ENCODE measurements at places on chromosomes 7 and 10.

- no peak for DNase-seq
These were observed 20.3 kb upstream of the UMAD1 start for GRCh38 chr7:7620236-7620635.

DNA sequence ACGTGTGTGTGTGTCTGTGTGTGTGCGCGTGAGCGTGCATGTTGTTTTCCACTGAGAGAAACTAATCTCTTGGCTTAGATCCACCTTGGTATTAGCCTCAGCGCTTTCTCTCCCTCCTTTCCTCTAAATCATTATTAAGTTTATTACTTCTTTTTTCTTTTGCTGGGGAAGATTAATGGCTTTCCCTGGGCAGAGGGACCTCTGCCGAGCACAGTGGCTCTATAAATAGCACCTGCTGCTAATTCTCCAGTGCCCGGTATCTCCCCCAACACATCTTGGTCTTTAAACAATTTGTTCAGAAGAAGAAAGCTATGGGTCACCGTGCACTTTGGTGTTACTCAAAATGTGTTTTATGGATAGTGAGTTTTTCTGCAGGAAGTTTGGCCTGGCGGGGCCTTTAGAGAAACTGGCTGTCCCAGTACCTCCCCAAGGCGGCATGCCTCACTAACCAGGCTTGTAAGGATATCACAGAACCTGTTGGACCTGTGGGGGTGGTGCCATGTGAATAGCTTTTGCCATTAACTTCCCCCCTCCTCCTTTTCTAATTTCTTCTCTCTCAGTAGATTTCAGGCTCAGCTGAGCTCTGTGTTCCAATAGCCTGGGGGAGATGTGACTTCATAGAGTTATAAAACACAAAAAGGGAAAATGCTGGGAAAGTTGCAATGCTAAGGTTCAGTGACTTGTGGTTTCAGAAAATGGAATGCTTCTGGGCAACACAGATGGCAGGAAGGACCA lies 70.1 kb upstream of the RAB11FIP2 start:
- peak; percentile 33 for DNase-seq

DNA sequence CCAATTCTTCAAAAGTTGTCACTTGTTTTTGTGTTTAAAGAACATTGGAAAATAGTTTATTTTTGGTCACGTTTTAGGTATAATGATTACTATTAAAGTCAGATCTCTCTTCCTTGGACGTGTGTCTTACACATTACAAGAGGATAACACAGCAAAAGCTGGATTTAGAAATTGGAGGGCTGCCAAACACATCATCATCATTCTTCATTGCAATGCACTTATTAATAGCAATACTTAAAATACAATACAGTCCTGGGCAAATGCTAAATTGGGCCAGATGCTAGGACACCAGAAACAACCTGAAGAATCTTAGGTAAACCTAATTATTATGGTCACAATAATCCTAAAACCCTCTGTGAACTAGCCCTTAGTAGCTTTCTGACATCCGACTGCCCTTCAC lies 303.6 kb downstream of the DGKB start:
- no peak for DNase-seq

DNA sequence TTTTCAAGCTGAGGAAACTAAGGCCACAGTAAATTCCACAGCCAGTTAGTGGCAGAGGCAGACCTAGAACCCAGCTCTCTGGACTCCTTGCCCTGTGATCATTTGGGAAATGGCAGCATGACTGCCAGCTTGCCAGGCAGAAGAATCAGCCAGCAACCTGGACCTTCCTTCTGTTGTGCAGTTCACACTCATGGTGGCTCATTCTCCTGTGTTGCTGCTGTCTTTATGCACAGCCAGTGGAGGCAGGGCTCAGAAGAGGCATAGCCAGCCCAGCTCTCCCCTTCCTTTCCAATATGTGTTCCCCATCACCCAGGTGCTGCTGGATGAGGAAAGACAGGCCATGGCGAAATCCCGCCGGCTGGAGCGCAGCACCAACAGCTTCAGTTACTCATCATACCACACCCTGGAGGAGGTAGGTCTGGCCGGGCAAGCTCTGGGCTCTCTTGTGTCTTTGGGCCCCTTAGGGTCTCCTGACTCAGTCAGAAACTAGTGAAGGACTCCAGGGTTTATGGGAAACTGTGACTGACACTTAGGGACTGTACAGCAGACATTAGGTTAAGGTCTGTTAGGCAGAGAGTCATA lies 14.8 kb downstream of the CPA5 start:
- DNase-seq, result no peak

DNA sequence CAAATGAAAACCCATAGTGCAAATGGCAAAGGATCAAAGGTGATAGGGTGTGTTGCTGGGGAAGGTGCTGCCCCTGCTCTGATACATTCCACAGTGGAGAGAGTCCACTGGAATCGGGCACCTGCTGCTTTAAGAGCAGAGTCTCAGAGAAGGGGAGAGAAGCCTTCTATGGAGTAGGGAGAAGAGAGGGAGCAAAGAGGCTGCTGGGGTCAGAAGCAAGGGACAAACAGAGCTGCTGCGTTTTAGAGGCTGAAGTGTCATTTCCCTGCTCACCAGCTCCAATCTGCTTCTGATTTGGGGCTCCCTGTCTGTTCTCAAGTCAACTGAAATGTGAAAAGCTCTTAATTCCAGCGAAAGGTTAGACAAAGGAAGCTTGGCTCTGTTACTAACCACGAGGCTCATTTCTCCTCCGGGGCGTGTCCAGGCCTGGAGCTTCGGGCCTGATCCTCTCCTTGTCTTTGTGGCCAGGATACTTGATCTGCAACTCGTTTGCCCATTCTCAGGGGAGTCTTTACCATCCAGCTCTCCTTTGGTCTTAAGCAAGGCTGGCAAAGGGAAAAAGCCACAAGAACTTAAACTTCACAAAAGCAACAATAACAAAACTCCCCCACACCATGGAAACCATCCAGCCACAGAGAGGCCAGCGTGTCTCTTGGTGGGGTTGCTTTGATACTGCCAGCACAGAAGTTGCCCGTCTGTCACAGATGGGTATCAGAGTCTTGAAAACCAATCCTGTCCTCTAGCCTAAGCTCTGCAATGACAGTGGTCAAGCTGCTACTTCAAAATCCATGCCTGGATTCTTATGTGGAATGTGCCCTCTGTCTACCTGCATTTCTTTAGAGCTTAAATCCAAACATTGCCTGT lies 692.6 kb downstream of the SUGCT start:
- DNase-seq, result no peak

DNA sequence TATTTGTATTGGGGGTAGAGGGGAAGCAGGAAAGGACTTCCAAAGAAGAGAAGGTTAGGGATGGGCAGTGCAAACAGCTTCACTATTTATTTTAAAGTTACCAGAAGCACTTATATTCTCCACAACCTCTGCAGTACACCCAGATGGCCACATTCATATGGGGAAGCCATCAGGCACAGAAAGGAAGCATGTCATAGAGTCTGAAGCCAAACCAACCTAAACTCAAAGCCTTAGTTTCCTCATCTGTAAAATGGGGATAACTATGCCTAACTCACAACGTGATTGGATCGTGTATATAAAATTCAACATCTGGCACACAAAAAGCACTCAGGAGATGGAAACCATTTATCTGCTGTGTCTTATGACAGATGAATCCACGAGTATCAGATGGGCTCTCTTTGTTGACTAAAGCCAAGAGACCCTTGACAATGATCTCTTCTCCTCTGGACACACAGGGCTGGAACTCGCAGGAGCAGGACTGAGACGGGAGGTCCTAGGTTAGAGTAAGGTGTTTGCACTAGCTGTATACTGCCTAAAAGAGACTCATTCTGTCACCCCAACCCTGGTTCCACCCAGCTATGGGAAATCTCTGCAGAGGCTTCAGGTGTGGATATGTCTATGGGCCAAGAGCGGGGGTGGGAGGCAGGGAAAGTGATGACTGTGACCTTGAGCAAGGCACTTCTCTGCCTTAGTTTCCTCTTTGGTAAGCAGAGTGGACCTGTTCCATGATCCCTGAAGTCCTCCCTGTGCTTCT lies 1.8 kb downstream of the KIAA1549 start:
- DNase-seq, result no peak

GRCh38 chr7:46725136-46725535 lies 804.1 kb upstream of the IGFBP3 start:
- no peak for DNase-seq

DNA sequence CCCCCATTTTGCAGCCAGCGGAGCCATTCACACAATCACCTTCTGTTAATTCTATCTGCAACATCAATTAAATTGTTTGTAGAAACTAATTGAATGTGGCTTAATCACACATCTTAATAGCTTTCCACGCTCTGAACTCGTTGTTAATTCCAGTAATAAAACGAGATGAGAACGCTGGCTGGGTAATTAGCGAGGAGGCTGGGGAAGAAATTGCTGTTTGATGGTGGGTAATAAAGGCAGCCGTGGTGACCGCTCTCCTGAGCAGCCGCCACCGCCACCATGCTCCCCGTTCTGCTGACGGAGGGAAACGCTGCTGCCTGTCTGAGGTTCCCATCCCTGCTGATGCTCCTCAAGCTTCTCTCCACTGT lies 36.3 kb downstream of the GBX1 start:
- no peak for DNase-seq

DNA sequence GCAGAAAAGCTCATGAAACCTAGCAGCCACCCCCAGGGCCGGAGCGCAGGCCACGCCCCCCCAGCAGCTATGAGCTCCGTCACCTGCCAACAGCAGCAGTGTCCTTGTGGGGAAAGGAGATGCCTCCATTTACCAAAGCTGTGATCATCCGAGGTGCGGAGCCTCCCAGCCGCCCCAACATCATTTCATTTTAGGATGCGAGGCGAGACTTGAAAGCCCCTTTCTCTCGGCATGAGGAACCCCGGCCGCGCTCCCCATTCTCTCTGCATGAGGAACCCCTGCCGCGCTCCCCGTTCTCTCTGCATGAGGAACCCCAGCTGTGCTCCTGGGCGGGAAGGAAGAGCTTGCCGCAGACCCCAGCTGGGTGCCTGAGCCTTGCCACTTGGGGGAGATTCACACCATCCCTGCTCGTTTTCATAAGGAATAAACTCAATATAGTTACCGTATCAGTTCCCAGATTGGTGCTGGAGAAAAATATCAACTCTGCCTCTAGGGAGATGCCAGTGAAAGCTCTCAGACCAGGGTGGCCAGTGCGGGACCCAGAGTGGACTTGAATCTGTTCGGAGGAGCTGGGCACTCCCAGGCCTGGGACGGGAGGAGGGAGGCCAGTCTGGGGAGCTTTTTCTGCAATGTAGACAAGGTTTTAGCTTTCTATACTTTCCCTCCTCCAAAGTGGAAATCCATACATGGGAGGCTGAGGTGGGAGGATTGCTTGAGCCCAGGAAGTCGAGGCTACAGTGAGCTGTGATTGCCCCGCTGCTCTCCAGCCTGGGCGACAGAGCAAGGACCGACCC lies 35.0 kb downstream of the JAKMIP3 start:
- no peak for DNase-seq

GRCh38 chr7:39560408-39560807 lies 5.8 kb upstream of the YAE1 start:
- no peak for DNase-seq

GRCh38 chr10:59709395-59710125 lies at the start of gene SLC16A9:
Gene SLC16A9, minus strand, starts transcription at chr10:59709850. Its CDS starts 25,559 bp downstream, at chr10:59684291.
- peak; percentile 77 for DNase-seq

GRCh38 chr10:5741276-5741675 lies 56.6 kb downstream of the TASOR2 start:
- no peak for DNase-seq

DNA sequence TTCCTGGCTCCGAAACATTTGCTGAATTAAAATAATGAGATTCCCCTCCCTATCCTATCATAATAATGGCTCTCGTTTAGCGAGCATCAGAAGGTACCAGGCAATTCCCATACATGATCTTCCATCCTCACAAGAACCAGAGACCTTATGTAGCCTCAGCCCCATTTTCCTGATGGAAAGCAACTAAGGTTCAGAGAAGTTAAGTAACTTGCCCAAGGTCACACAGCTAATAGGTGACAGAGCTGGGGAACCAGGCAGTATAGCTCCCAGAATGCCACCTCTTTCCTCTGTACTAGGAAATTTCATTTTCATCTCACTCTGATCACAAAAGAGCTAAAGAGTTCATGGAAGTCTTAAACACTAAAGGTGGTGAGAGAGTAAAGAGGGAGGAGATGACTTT lies 2.4 kb downstream of the SLIT1 start:
- no peak for DNase-seq
